ENCODE measurements at places on chromosomes 13 and 19.

DNA sequence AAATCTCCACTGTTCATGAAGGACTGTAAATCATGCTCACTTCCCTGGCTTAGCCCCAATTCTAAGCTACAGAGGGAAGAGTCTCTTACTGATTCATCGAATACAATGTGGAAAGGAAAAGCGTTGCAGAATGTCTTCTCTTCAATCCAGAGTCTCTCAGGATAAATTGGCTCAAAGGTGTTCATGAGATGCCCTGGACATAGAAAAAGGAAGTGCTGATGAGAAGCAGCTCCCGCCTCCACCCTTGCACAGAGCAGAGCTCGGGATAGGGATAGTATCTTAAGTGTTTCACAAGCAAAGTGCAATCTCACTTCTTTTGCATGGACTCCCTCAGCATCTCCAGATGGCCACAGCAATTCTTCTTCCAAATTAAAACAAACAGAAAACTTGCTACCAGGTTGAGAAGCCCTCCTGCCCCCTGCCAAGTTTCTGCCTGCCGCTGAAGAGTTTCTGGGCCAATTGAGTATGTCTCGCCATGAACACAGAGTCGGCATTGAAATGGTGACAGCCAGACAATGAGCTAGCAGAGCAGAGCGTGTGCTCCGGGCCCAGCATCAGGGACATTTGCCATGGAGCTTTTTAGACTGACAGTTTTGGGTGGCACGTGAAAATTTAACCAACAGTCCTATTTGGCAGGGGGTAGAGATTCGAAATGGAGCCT is 85.7 kb downstream of the C13orf42 start:
- H3K36me3 ChIP-seq, result no peaks in the 10 kb centered on the region
- H3K27ac ChIP-seq, result no peak overlapping the region
- H3K4me1 ChIP-seq, result no peaks in the 10 kb centered on the region
- no peak for DNase-seq
- no peak overlapping the region for H3K4me3 ChIP-seq
- peaks cover 14% of the 10 kb centered on the region for H3K27me3 ChIP-seq

DNA sequence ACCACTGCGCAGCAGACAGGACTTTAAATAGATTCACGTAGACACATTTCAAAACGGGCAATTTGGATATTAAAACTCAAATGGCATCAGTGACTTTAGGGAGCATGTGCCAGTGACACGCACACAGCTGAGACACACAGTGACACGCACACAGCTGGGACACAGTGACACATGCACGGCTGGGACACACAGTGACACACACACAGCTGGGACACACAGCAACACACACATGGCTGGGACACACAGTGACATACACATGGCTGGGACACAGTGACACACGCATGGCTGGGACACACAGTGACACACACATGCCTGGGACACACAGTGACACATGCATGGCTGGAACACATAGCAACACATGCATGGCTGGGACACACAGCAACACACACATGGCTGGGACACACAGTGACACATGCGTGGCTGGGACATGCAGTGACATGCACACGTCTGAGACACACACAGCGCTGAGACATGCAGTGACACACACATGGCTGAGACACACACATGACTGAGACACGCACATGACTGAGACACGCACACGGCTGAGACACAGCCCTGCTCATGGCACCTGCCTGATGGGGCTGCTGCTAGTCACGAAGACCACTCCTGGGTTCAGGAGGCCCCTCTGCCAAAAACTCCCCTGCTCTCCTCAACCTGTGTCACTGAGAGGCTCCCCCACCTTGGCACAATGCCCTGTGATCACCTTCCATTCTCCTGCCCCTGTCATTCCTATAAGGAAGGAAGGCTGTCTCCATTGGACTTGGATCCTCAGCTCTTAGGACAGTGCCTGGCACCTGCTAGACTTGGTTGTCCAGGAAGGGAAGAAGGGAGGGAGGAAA is 52.5 kb downstream of the SOX1 start:
- no peak overlapping the region for H3K27ac ChIP-seq
- H3K36me3 ChIP-seq, result no peaks in the 10 kb centered on the region
- H3K4me3 ChIP-seq, result no peak overlapping the region

DNA sequence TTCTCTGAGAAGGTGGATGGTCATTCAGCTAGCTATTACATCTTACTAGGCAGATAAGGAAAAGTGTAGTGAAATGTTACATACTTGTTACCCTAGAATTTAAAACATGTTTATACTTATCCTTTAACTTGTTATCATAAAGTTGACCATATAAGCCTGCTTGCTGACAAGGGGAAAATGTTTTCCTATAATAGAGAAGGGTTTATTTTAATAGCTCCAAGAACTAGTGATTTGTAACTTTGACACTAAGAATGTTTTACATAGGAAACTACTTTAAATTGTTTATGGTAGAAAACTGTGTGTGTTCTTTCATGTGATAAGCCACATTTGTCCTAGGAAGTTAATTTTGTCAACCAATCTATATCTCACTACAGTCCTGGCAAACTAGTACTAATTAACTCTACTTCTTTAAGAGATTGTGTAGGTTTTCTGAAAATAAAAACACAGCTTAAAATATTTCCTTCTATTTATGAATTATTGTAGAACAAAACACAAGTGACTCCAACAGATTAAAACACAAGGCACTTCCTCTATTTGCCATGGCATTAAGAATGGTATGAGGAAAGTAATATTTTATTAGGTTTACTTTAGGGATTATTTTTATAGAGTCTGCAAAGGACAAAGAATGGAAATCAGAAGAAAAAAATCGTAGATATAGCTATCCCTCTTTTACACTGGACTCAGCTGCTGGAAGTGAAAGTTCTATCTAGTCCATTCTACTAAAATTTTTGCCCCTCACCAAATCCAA is 233.3 kb upstream of the NBEA start:
- no peak overlapping the region for H3K27ac ChIP-seq
- H3K4me1 ChIP-seq, result no peaks in the 10 kb centered on the region
- no peak for DNase-seq
- H3K4me3 ChIP-seq, result no peak overlapping the region
- H3K36me3 ChIP-seq, result no peaks in the 10 kb centered on the region

- peaks cover 44% of the 10 kb centered on the region for H3K27me3 ChIP-seq
- H3K36me3 ChIP-seq, result no peaks in the 10 kb centered on the region
- DNase-seq, result peak; percentile 10
- H3K27ac ChIP-seq, result no peak overlapping the region
- no peak overlapping the region for H3K4me3 ChIP-seq
- H3K4me1 ChIP-seq, result peaks cover 2% of the 10 kb centered on the region
Measured at GRCh38 chr19:33297401-33298145, 4.8 kb downstream of the CEBPA start.

DNA sequence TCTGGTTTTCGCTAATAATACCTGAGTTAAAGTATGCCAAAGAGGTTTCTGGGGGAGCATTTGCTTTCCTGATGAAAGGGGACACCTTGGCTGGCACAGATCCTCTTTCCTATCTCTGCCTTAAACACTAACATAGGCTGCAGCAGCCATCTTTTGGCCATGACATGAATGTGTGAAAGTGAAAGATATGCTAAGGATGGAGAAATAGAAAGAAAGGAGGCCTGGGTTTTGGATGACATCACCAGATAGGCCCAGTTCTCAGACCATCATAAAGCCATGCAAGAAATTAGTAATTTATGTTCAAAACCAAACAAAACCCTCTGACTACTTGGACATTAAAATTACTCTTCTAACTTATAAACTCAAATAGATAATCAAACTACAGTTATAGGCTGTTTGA is 279.7 kb downstream of the COG6 start:
- no peak overlapping the region for H3K4me3 ChIP-seq
- no peaks in the 10 kb centered on the region for H3K27me3 ChIP-seq
- no peak for DNase-seq
- H3K27ac ChIP-seq, result no peak overlapping the region
- peaks cover 19% of the 10 kb centered on the region for H3K4me1 ChIP-seq

- no peaks in the 10 kb centered on the region for H3K27me3 ChIP-seq
- peaks cover 23% of the 10 kb centered on the region for H3K36me3 ChIP-seq
- no peak overlapping the region for H3K27ac ChIP-seq
- peaks cover 13% of the 10 kb centered on the region for H3K4me1 ChIP-seq
Measured at GRCh38 chr13:73820285-73820684, 313.9 kb downstream of the KLF12 start.

- peak overlapping the region; percentile 100 for H3K27ac ChIP-seq
- no peak for DNase-seq
- H3K36me3 ChIP-seq, result peaks cover 67% of the 10 kb centered on the region
Measured at GRCh38 chr19:21835429-21835809, 563 bp downstream of the ZNF43 start.

GRCh38 chr13:53463106-53463505 is 434.5 kb downstream of the OLFM4 start:
- no peak for DNase-seq
- no peak overlapping the region for H3K4me3 ChIP-seq
- no peaks in the 10 kb centered on the region for H3K4me1 ChIP-seq
- H3K36me3 ChIP-seq, result no peaks in the 10 kb centered on the region

All from activated naive CD8-positive, alpha-beta T cell treated with anti-CD3 and anti-CD28 coated beads, Interleukin-2, amount 10 ng/mL, durations not matched to agents 7 days and 5 days (primary cell).